Right cardiac atrium (tissue), 5 donors: ENCODE measurements at places on chromosomes 1 and 21. TPM values are rescaled to one million over a fixed set of nuclear protein-coding genes. Genes with fewer than 3 reads are reported as not detected.

KIRREL1 gene
- 19.0 TPM for total RNA-seq

GPR153 gene
- 13.0 TPM for total RNA-seq

GRCh38 chr1:33575324-33575879 lies 103.0 kb downstream of the ZSCAN20 start:
- peak; percentile 18 for DNase-seq

DNA sequence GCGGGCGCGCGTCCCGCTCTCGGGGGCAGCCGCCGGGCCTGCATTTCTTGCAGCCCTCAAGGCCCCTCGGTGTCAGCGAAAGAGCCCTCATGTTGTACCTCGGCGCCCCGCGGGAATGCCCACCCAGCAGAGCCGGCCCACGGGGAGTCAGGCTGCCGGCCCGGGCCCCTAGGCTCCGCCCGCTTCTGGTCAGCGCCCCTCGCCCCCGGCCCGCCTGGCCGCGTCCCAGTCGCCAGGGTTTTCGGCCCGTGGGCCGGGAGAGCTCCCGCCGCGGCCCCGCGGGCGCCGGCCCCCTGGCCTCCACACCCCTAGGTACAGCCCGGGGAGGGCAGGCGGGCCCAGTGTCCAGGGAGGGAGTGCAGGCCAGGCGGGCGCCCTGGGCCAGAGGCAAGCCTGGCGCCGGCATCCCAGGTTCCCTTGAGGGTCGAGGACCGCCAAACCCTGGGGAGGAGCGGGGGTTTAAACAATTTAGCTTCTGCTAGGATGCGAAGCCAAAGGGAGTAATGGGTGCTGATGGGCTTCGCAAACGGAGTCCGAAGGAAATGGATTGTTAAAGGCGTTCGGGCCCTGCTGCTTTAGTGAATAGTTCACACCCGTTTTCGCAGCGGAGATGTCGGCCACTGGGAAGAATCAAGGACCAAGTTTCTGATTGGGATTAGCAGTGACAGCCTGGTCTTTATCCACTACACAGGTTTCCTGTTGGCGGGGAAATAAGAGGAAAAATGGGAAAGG lies 486 bp upstream of the KCNA3 start:
- DNase-seq = peak; percentile 45

- DNase-seq = no peak
Measured at GRCh38 chr1:4106731-4107130, 206.7 kb upstream of the C1orf174 start.

GRCh38 chr1:27621051-27621920 lies 13.7 kb downstream of the FGR start:
- peak; percentile 33 for DNase-seq

DNA sequence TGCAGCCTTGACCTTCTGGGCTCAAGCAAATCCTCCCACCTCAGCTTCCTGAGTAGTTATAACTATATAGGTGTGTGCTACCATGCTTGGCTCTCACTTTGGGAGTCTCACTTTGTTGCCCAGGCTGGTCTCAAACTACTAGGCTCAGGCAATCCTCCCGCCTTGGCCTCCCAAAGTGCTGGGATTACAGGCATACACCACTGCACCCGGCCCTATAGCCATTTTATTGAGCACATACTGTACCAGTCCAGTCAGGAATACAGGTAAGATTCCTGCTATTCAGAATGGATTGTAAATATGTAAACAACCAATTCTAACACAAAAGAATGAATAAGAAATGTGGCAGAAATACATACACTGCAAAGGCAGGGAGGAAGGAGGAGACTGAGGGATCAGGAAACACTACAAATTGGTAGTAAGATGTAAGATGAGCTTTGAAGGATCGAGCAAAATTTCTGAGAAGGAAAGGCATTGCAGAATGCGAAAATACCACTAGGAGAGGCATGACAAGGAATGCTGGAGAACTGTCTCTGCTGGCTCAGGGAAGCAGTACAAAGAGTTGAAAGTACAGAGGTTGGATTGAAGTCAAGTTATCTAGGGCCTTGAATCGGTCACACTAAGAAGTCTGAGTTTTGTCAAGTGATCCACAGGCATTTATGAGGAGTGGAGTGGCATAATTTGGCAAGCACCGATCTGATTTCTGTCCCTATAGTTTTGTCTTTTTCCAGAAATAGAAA lies 60.4 kb downstream of the LHX4 start:
- DNase-seq = no peak

DNA sequence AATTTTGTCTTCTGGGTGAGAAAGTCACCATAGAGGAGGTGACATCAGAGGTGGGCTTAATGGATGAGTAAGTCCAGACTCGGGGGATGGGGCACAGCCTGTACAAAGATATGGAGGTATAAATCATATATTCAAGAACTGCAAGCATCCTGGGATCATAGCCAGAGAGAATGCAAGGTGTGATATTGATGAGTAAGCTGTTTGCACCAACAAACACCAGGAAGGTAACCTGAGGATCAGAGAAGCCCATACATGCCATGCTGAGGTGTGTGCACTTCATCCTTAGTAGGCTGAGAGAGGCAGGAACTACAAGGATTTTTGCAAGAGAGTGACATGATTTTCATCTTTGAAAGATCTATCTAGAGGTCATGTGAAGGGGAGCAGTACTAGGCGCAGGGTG lies 306.4 kb downstream of the HHAT start:
- no peak for DNase-seq

DNA sequence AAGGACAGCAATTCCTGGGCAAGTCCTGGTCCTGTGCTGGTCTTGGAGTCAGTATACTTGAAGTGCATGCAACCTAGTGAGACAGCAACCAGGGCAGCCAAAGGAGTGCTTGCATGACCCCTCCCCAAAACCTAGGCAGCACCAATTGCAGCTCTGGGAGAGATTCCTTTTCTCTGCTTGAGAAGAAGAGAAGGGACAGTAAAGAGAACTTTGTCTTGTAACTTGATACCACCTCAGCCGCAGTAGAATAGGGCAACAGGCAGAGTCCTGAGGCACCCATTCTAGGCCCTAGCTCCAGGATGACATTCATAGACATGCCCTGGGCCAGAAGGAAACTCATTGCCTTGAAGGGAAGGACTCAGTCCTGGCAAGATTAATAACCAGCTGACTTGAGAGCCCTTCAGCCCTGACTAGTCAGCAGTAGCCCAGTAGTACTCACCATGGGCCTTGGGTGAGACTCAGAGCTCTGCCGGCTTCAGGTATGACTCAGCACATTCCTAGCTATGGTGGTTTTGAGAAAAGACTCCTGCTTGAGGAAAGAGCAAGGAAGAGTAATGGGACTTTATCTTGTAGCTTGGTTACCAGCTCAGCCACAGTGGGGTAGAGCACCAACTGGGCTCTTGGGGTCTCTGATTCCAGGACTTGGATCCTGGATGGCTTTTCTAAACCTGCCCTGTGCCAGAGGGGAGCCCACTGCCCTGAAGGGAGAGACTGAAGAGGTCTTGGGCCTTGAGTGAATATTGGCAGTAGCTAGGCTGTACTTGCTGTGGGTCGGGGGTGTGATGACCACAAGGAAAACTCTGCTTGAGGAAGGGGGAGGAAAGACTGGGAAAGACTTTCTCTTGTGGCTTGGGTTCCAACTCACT lies 51.7 kb upstream of the ACADM start:
- no peak for DNase-seq

GRCh38 chr1:185401019-185401418 lies 84.0 kb upstream of the IVNS1ABP start:
- no peak for DNase-seq

DNA sequence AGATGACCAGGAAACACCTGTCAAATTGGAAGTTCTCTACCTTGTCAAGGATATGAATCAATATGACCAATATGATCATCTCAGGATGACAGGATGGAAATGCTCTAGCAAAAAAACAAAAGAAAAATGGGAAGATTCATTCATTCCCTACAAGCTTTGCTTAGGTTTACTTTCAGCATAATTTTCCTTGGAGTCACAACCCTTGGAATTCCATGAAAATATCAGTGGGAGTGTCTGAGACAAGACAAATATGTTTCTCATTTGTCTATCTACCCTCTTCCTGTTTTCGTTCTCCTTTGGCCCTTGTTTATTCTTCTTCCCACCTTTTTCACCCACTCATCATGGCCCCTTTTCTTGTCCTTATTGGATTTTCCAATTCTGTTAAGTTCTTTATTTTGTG lies 50.6 kb downstream of the COLGALT2 start:
- DNase-seq = no peak
